Stimulated activated CD8-positive, alpha-beta memory T cell treated with anti-CD3 and anti-CD28 coated beads, Interleukin-2, amount 100 ng/mL, for 1 hour (primary cell): ENCODE measurements at places on chromosomes 3 and 15.

DNA sequence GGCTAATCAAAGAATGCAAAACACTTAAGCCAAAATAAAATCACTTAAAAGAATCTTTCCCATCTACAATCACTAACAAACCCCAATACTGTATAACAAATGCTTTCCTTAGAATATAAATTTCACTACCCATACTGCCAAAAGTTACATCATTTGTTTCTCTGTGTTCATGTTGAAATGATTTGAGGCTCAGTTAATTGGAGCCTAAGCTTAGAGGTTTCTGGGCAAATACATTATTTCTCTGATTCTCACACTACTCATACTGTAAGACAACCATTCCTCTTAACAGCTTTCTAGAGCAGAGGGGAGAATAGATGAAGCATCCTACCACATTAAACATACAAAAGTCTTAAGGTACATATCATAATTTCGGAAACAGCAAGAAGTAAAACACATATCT, 2.1 kb downstream of the RIOX2 start:
- no peak for DNase-seq

- DNase-seq = no peak
Observed at GRCh38 chr3:42895580-42895868, 10.4 kb upstream of the ZNF662 start.

DNA sequence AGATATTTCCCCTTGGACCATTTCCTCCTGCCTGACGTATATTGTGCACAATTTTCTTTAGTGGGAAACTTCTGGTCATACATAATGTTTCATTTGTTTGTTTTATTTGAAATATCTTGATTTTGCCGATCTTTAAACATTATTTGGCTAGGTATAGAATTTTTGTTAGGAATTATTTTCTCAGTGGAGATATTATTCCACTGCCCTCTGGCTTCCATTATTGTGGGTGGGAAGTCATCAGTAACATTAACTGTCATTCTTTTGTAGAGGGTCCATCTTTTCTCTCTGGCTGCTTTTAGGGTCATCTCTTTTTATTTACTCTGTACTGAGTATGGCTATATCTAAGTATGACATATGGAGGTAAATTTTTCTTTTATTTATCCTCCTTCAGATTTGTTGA, 135.5 kb upstream of the LIPC start:
- DNase-seq = no peak

DNA sequence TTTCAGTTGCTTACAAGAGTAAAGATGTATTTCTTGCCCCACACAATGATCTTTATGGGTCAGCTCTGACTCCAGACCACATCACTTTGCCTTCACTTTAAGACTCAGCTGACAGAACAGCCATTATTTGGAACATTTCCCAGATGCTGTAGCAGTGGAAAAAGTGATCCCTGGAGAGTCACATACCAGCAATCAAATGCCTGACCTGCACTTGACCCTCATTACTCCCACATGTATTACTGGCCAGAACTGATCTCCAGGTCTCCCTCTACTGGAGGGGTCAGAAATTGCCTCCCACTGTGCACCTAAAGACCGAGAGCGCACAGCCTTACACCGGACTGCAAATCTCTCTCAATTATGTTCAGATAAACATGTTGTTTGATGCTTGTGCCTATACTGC, 88.6 kb upstream of the ZNF385D start:
- DNase-seq = no peak

DNA sequence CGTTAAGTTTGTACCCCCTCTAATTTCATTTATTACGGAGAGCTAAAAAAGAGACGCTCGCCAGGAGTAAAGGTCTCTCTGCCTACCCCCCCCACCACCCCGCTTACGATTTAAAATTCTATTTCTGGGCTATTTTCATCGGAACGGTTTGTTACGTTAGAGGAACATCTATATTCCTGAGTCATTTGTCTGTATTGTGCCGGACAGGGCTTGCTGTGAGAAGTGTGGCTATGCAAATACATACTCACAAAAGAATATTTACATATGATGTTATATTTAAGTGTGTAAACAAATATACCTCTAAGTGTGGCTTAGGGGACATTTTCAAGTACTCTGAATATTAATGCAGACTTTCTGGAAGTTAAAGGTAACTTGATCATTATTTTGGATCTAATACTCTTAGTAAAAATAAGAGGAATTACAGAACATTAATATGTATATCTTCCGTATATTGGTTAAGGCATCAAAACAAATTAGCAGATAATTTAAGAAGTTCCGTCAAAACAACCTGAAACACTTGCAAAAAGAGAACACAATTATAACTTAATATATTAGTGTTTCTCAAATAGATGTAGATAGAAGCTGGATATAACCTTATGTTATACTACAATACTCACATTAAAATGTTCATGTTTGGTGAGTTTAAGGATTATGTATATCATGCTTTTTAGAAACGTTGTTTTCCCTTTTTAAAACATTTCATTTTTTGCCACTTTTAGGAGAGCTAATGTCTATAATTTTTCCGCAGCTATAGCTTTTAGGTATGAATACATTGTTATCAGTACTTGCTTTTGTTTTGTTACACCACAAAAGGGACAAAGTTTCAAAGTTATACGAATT, 1.6 kb upstream of the SHOX2 start:
- no peak for DNase-seq

DNA sequence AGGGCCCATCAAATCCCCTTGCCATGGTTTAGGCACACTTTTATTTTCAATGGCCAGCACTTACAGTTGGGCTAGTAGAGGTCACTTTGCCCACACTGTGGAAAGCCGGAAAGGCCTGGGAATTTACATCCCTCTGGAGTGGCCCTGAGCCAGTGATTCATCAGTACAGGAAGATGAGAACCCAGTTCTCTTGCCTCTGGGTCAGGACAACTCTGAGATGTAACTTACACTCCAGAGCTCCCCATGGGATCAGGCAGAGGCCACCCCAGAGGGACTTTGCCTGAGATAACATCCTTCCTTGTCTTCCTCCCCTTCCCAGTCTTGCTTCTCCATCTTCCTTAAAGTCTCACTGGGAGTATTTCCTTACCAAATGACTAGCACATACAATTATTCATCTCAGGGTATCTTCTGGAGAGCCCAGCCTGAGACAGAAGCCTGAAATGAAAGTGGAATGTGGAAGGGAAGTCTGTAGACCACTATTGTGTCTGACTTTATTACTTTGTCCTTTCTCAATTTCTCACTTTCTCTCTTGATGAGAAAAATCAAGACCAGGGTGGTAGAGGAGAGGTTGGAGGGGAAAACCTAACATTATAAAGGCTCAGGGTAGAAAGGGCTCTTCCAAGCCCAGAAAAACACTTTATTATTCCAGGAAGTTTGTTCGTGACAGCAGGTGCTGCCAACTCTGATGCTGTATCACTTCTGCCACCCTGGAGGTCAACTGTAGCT, 220.8 kb downstream of the ZNF621 start:
- DNase-seq = no peak

DNA sequence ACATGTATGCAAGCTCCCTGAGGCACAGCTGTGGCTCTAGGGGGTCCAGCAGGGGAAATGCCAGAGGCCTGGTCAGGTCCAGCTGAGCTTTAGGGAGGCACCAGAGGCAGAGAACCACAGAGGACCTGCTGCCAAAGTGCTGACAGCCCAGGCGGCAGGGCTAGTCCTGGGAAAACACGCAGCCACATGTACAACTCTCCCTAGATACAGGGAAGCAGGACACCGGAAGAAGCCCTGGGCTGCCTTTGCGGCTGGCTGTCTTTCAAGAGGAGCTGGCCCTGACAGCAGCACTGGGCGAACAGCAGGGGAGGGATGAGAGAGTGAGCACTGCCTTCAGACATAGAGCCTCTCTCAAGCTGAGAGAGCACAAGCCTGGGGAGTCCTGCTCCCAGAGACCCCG, 40.7 kb downstream of the RFT1 start:
- DNase-seq = no peak

- no peak for DNase-seq
Observed at GRCh38 chr15:39177561-39177960, 403.3 kb upstream of the THBS1 start.

GRCh38 chr3:69719587-69720122, 19.6 kb upstream of the MITF start:
- no peak for DNase-seq

- DNase-seq = no peak
Observed at GRCh38 chr3:126474498-126475412, 936 bp downstream of the ZXDC start.

DNA sequence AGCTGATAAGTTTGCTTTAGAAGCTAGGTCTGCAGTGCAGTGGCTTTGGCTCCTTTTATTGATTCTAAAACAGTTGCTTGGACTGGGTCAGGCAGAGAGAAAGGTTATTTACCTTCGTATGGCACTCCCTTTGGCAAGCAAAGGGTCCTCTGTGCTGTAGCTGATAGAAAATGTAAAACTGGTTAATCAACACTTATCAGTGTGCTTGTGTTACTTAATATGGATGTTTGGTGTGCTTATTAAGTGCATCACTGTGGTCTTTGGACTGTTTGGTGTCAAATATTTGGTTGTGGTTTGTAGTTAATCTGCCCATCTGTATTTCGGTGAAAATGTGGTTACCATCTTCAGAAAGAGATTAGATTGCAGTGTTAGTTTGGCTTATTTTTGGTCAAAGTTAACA, 16.0 kb downstream of the UBE2E2 start:
- no peak for DNase-seq

- DNase-seq = no peak
Observed at GRCh38 chr15:78345396-78346125, 5.4 kb downstream of the CRABP1 start.
